ENCODE measurements at places on chromosomes 6 and 20. TPM values are rescaled to one million over a fixed set of nuclear protein-coding genes. Genes with fewer than 3 reads are reported as not detected.

GABRR1 gene
- not detected for polyA plus RNA-seq

PREX1 gene
- polyA plus RNA-seq, result 9.0 TPM

RHAG gene
- 2.8 TPM for polyA plus RNA-seq

PRICKLE4 gene
- 1.7 TPM for polyA plus RNA-seq

SIRPD gene
- not detected for polyA plus RNA-seq

LCA5 gene
- 1.6 TPM for polyA plus RNA-seq

- DNase-seq, result no peak
Observed at GRCh38 chr6:103538381-103538780, 1321.3 kb downstream of the HACE1 start.

DNA sequence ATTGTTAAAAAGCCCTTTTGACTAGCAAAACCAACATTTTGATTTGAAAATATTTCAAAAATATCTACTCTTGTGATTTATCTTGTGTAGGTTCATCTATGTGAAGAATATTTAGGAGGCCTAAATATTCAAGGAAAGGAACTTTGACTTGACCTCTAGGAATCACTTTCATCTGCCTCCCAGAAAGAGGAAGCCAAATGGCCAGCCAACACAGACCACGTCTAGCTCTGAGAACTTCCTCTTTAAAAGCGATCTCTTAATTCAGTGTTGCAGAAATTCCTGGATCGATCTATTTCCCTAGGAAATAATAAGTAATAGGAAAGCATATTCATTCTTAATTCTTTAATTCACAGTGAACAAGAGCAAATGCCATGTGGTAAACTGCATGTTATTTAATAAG is 9.6 kb upstream of the MOXD1 start:
- no peak for DNase-seq

- no peak for DNase-seq
Observed at GRCh38 chr6:21804941-21805610, 211.5 kb downstream of the SOX4 start.

DNA sequence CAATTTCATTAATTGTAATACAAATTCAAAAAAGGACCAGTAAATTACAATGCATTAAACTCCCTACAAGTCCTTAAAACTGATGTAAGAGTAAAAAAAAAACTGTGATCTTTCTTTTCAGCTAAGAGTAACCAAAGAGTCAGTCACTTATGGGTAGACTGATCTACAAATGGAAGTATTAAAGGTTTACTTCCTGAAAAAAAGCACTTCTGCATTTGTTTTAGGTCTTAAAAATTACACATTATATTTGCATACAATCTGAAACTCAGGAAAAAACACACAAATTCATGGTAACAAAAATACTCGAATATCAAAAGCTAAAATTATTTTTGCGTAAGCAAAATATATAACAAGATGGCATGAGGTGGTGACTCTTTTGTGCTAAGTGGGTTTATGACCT is 23.5 kb downstream of the USP49 start:
- DNase-seq, result no peak

DNA sequence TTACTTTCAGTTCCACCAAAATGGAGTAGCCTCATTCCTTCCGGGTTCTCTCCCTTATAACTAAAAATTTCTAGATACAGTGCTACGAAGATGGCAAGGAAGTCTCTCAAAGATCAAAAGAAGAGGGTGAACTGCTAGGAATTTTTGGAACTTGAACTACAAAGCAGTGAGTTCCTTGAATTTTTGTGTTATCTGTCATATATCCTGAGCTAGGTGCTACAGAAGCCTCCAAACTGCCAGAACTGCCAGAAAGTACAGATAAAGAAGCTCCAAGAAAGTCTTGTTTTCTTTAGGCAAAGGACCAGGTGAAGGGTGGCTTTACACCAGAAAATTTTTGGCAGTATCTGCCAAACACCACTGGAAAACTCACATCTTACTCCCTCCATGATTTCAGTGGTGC is 218.8 kb upstream of the FLRT3 start:
- DNase-seq, result no peak

DNA sequence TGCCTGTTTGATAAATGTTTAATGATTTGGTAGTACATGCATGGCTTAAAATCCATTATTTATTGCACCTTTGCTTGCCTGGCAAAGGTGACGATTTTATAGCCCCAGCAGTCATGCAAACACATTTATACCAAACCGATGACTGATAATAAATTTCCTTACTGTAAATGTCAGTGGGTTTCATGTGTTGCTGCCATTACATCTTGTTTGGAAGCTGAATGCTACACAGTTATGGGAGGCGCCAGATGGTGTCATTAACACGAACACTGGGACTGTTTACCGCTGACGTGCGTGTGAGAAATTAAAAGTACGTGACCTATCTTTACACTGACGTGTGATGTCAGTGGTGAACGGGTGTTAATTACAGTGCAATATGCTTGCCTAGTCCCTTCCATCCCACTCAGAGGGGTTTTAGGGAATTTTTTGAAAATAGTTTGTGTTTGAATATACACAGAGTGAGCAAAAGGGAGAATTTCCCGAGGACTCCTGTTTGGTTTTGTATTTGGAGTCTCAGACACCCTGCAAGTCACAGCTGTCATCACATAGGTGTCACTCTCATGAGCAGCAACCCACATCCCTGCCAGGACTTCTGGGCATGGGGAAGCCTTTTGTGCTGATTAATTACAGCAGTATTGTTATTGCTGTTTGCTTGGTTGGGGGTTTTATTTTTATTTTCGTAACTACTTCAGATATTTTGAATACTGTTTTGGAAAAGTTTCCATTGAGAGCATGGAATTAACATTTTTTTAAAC is 151.8 kb upstream of the INSM1 start:
- peak; percentile 55 for DNase-seq

DNA sequence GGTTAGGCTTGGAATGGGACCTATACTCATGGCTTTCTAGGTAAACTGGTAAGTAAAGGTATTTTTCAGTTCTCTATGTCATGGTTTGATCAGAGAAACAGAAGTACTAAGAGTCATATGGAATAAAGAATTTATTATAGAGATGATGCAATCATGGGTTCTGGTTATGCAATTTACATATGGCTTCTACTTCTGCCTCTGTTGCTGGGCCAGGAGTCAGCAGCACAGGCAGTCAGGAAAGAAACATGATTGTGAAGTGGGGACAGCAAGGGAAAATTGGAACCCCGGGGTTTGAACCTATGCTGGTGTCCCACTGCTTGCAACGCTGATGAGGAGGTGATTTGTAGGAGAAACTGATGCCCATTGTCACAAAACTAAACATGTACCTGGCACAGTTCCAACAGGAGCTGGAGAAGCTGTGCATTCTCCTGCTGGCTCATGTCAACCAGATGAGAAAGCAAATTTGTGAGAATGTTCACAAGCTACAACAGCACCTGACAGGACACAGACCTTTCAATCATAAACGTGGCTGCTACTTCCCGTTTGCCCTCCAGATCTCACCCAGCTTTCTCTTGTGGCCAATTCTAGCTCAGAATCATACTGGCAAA is 887.1 kb downstream of the TFAP2A start:
- no peak for DNase-seq

DNA sequence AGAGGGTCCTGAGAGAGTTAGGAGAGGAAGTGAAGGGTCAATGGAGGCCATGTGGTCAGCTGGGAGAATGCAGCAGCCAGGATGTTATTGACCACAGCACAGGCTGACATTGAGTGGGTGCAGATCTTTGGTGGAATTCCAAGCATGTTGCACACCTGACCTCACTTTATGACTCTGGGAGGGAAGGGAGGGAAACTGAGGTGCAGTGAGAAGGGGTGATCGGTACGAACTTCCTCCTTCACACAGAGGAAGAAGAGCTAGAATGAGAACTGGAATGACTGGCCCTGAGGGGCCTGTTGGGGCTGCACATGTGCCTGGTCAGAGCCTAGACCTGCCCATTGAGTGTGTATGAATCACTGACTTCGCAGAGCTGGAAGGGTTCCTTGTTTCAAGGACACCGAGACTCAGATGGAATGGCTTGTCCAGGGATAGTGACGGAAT is 9.8 kb downstream of the FAM83D start:
- no peak for DNase-seq

DNA sequence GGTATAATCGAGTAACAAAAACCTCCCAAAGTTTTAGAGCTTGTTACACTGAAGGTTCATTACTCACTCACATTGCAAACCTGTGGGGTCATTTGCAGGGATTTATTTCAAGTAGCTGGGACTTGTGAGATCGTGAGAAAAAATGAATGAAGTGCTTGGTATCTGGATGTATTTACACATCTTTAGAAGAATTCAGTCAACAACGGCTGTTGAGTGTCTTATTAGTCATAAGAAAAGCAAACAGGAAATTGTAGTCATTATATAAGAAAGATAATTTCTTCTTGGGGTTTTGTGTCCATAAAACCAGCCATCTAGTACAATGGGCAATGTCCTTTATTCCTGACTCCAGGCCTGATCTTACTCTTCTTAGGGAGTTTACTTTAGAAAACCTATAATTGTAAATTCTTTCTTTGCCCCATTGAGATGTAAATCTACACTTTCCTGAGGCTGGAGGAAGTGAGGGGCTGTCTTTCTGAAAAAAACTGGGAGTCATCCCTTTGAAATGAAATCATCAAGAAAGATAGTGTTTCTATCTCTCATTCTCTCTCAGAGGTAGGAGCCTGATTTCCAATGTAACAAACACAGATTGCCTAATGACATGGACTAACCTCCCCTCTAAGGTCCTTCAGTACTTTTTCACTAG is 202.5 kb upstream of the ASCC3 start:
- DNase-seq, result no peak
